ENCODE measurements at places on chromosomes 11 and 22.

- no peak for DNase-seq
Measured at GRCh38 chr22:17724678-17725499, 49.4 kb downstream of the BID start.

DNA sequence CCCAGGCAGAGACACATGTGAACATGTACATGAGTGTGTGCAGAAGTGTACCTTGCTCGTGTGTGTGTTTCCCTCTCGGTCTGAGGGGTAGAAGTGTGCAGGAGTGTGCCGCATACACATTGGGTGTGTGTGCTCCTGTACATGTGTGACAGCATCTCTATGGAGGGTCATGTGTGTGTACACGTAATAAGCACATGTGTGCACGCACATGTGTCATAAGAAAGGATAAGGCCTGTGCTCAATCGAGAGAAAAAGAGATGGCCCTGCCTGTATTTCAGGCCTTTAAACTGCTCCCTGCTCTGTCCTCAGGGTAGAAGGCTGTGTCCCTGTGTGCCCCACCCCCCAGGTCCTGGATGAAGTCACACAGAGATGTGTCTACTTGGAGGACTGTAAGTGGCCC lies 61.8 kb downstream of the OTOG start:
- DNase-seq, result no peak

GRCh38 chr11:75591371-75591770 lies 29.3 kb downstream of the SERPINH1 start:
- DNase-seq, result no peak

DNA sequence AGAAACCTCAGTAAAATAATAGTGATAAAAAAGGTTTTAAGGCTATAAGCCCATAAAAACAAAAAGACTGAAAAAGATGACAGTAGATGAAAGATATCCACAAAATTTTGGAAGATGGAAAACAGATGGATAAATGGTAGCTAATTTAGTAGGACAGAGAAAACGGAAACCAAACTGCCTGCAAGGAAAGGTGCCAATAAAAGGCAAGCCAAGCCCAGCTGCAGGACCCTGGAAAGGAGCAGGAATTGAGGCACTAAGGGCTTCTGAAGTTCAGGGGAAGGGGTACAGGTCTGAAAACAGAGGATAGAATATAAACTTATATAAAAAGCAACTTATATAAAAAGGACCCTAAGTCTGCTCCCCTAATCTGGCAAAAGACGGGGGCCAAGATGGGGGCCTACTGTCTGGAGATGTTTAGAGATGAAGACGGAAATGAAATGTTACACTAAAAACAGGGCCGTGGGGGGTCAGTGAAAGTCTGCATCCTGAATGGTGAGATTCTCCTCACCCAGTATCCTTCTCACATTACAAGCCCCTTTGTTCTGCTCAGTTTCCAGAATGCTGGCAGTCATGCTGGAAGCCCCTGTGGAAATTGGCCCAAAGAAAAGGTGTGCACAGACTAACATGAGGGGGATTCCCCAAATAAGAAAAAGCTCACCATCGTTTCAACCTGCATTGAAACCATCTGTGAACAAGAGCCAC lies 269.3 kb upstream of the PITPNB start:
- DNase-seq, result no peak

- DNase-seq, result no peak
Measured at GRCh38 chr11:46117842-46118241, 3.4 kb downstream of the PHF21A start.

GRCh38 chr11:125494974-125495725 lies 915 bp downstream of the FEZ1 start:
- DNase-seq, result no peak

DNA sequence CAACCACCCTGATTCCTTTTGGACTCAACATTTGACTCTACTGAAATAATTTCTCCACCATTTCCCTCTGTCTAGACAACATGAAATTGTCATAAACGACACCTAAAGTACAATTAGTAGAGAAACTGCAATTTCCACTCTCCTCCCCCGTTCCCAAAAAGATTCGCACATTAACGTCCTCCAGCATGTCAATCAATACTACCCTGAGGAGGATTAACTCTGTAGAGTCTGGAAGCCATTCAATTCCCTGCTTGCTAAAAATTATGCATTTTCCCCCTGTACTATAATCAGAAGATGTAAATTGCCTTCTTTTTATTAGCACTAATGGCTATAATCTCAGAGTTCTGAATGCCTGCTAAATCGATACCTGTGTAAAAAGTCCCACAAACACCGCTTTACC lies 70.5 kb downstream of the AMBRA1 start:
- DNase-seq, result no peak

DNA sequence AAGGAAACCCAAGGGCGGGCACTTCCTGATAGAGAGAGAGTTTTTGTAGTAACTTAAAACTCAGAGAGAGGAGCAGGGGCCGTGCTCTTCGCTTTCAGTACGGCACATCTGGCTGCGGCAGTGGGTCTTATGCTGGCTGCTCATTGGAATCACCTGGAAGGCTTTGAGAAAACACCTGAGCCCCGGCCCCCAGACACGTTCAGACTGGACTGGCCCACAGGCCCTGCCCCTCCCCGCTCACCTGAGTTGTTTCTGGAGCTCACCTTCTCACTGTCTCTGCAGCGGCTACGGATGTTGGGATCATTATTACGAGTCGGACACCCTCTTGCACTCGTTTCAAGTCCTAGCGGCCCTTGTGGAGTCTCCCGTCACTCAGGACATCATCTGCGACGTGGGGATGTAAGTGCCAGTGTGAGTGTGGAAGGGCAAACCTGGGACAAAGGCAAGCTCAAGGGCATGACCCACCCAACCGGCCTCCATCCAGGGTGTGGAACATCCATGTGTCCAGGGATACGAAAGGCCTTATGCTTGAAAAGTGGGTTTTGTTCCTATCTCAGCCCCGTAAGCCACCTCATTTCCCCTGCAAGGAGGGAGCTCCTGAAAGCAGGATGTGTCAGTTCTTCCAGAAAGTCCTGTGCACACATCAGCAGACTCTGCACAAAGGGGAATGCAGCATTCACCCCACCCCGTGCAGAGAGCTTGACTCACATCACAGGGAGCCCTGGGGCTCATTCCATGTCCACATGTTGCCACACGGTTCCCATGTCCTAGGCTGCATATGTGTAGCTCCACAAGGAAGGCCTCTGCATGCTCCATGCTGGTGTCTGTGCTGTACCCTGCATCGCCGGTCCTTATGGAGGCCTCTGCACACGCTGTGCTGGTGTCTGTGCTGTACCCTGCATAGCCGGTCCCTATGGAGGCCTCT lies 5.4 kb downstream of the NADSYN1 start:
- DNase-seq, result no peak

DNA sequence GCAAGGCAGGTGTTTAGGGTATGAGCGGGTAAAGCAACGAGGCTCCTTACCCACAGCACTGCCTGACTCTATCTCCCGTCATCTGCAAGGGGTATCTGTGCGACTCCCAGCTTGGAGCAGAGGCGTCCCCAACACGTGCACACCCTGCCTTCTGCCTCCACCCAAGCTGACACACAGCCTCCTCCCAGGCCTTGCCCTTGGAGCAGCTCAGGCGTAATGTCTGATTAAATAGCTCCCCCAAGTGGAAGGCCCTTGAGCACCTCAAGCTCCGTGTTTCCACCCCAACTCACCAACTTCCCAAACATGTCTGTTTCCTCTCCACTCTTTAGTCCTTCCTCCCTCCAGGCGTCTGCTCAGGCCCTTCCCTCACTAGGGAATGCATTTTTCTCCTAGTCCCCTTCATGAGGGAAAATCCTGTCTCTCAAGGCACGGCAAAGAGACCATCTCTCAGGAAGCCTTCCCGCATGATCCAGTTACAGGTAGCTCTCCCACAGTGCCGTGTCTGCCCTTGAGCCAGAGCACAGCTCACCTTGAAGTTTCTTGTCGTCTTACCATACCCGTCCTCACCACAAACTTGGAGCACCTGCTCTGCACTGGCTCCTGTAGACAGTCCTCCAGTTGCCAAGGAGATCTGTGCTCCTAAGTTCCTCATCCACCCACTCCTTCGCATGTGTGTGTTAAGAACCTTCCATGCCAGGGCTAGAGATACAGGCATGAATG lies 15.8 kb downstream of the CYB5R2 start:
- peak; percentile 49 for DNase-seq

GRCh38 chr11:113994077-113994954 lies 19.4 kb downstream of the HTR3A start:
- DNase-seq, result peak; percentile 11

DNA sequence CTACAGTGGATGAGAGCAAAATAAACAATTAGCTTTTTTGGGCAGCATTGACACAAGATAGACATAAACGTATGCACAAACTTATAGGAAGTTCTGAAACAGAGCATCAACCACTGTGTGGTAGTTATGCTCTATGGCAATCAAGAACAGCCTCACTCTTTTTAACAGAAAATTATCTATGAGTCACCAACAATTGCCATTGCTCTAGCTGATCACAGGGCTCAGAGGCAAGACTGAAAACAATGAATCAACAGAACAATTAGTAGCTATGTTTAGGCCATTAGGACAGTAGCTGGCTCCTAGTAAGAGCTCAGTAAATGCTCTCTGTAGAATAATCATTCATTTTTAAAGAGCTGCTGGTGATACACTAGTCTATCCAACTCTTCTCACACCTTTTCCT lies 34.9 kb upstream of the PICALM start:
- DNase-seq, result no peak

- no peak for DNase-seq
Measured at GRCh38 chr11:44833877-44834452, 107.2 kb downstream of the TSPAN18 start.

DNA sequence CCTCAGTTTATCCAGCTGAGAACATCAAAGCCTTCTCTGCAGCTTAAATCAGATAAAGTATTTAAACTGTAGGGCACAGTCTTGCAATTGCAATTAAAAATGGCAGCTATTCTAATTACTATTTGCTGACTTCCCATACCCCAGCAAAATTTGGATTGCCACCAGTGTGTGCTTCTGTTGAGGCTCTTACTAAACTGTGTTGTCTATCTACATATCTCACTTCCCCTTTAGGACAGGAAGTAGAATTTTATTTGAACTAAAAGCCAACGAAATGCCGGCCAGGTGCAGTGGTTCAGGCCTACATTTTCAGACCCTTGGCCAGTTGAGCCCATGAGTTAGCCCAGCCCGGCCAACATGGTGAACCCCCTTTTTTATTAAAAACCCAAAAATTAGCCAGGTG lies 7.1 kb downstream of the SAA4 start:
- no peak for DNase-seq

DNA sequence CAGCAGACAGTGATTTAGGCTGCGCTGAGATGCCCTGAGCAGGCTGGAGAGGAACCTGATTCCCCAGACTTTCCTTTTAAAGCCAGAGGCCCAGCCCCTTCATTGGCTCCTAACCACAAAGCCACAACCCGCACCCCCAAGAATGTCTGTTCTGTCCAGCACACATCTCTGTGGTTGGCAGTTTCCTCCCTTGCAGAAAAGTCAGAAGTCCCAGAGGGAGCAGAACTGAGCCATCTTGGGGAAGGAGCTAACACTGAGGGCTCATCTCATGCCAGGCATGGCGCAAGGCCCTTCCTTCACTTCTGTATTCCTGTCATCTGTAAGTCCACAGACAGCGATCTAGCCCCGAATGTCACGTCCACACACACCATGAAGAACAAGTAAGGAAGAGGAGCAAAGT lies 97.1 kb upstream of the SYT13 start:
- peak; percentile 6 for DNase-seq

GRCh38 chr22:46602025-46602424 lies 18.2 kb upstream of the GRAMD4 start:
- DNase-seq, result no peak

- no peak for DNase-seq
Measured at GRCh38 chr11:80239217-80239616, 798.4 kb upstream of the TENM4 start.

- no peak for DNase-seq
Measured at GRCh38 chr11:120196826-120197225, 14.0 kb upstream of the OAF start.

GRCh38 chr11:7220636-7221035 lies 31.1 kb upstream of the SYT9 start:
- DNase-seq, result no peak

DNA sequence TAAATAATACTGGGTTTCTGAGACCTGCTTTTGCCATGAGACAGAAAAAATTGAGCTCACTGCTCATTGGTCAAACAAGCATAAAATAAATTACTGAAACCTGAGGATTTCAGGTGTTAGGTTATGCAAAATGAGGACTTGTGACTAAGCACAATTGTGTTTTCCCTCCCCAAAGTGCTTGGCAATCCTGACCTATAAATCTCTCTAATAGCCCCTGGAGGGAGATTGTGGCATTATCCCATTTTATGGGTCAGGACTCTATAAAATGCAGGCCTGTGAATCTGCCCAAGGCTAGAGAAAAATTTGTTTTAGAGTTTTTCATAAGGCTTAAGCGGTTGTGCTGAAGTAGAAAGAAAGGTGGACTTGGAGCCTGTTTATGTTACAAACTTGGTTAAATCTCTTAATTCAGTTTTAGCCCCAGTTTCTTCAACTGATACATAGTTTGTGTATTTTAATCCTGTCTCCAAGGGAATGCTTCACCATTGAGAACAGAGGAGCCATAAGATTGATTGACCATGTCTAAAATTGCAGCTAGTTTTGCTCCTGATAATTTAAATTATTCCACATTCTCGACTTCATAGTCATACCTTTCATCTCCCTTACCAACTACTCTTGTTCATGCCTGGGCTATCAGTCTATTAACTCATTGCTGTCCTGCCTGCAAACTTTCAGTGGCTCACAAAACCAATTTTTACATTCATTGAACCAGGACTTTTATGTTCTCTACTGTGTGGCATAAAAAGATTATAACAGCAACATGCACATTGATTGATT lies 63.6 kb upstream of the LRRC4C start:
- no peak for DNase-seq

GRCh38 chr11:73143126-73143838 lies 1.2 kb upstream of the FCHSD2 start:
- no peak for DNase-seq

GRCh38 chr22:25475257-25476022 lies 89.0 kb upstream of the GRK3 start:
- DNase-seq, result no peak

DNA sequence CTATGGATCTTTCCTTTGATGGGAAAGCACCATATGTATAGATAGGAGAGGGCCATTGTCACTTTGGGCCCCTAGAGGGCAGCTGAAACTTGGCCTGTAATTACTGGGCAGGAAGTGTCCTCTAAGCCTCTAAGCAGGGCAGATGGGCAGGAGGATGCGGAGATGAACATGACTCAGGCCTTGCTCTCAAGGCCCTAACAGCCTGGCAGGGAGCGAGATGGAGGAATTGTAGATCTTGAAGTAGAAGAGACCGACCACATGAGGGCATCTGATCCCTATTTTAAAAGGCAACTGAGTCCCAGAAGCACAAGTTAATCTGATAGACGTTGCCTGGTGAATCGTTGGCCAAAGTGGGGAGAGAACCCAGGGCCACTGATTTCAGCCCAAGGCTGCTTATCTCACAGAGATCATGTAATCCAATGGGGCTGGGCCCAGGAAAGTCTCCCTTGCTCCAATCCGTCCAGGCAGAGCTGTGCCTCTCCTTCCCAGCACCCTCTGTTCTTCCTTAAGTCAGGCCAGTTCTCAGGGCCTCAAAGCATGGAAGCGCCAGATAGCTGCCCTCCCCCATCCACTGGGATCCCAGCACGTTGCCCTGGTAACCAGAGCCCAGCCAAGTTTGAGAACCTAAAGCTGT lies 2.5 kb upstream of the SEPTIN3 start:
- peak; percentile 68 for DNase-seq

GRCh38 chr22:22181341-22181850 lies 63.2 kb upstream of the VPREB1 start:
- no peak for DNase-seq

All from activated CD4-positive, alpha-beta T cell treated with anti-CD3 and anti-CD28 coated beads, Interleukin-10, Interleukin-2, amounts not matched to agents 100 ng/mL and 50 ng/mL, durations not matched to agents 16 hours and 8 hours (primary cell).